H1 (cell line): ENCODE measurements at places on chromosomes 3 and 15. TPM values are rescaled to one million over a fixed set of nuclear protein-coding genes. Genes with fewer than 3 reads are reported as not detected.
A peak's percentile ranks its signal among the peaks of the same experiment; 100 is the strongest.

GRCh38 chr15:92733934-92734521 is 78.5 kb upstream of the FAM174B start:
- DNase-seq, result no peak

SLC24A5 gene
- total RNA-seq, result not detected in 2 replicates

DNA sequence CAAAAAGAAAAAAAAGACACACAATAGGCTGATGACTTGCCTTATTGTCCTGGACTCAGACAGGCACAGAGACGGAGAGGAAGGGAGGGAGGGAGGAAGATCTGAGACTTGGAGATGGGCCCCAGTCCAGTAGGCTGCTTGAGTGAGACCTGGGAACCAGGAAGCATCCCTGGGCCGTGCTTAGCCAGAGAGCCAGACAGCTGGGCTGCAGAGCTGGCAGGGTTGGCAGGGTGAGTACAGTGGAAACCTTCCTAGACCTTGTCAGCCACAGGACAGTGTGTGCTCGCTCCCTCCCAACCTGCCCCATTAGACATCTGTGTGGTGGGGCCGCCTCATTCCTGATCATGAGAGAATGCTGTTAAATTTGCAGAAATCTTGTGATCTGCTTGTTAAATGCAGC is 107.9 kb upstream of the ALDH1A3 start:
- no peak for DNase-seq

- DNase-seq, result no peak
Observed at GRCh38 chr3:64361962-64362735, 136.9 kb upstream of the PRICKLE2 start.

NAA80 gene
- 10.1 and 11.3 TPM in 2 replicates for total RNA-seq

DNA sequence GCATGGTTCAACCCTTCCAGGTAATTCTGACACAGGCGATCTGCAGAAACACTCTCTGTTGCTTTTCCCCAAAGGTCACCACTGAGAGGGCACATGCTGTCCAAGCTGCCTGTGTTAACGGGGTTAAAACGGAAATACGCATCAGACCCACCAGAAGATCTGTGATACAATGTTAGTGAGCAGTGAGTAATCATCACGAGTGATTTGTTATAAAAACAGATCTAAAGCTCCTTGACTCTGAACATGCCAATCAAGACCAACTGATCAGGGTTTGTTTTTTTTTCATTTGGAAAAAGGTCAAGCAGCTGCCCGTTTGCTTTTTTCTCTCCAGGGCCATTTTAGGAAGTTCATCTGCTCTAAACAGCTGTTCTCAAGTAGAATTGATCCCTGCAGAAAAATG is 43.2 kb downstream of the FGF12 start:
- DNase-seq, result no peak

GABRR3 gene
- not detected in 2 replicates for total RNA-seq

- no peak for DNase-seq
Observed at GRCh38 chr15:86161250-86161649, 81.6 kb downstream of the AGBL1 start.

DNA sequence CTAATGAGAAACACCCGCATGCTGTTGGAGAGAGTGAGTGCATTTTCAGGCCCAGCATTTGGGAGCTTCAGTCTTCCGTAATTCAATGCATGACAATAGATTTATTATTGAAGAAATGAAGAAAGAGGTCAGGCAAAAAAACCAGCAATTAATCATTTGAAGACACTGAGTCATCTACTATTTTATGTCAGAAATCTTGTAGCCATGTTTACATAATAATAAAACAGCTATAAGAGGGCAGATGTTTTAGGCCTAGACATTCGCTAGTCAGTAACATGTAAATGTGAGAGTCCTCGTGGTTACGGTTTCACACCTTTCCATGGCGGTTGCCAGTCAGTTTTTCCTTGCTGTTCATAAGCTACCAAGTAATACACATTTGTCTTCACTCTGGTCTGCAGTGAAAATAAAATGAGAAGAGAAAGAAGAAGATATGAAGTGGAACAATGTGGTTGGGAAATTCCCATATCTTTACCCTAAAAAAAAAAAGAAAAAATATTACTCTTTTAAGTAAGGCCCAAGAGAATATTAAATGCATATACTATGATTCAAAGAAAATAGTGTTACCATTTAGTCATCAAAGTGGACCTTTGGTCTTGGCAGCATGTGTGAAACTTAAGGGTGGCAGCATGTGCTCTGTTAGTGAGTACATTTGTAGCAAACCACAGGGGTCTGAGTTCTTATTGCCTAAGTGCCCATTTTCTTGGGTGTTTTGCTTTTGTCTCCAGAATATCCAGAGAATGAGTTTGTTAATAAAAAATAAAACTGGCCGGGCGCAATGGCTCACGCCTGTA is 140.5 kb upstream of the TBL1XR1 start:
- peak; percentile 13 for DNase-seq

- DNase-seq, result no peak
Observed at GRCh38 chr15:73584699-73585420, 48.3 kb downstream of the NPTN start.

GRCh38 chr3:10771486-10772270 is 44.4 kb upstream of the SLC6A11 start:
- peak; percentile 11 for DNase-seq
